ENCODE measurements at places on chromosomes 7 and 10.

- no peak for DNase-seq
Measured at GRCh38 chr10:122172361-122173008, 98.6 kb upstream of the BTBD16 start.

GRCh38 chr10:43317422-43317821, 50.6 kb upstream of the RASGEF1A start:
- DNase-seq: no peak

DNA sequence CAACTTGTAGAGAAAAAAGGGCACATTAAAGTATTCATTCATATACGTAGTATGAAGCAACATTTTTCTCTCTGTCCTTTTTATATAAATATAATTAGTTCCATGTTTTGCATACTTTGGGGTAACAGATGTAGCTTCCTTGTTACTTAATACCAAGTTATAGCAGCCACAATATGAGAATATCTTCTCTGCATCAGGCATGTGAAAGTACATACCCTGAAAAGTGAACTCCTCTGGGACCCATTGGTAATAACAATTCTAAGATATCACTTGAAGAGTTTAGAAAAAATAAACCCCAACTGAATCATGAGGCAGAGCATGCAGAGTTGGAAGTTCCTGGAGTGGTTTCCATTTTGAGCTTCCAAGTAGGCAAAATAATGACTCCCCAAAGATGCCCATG, 2.4 kb upstream of the CRPPA start:
- DNase-seq: no peak

DNA sequence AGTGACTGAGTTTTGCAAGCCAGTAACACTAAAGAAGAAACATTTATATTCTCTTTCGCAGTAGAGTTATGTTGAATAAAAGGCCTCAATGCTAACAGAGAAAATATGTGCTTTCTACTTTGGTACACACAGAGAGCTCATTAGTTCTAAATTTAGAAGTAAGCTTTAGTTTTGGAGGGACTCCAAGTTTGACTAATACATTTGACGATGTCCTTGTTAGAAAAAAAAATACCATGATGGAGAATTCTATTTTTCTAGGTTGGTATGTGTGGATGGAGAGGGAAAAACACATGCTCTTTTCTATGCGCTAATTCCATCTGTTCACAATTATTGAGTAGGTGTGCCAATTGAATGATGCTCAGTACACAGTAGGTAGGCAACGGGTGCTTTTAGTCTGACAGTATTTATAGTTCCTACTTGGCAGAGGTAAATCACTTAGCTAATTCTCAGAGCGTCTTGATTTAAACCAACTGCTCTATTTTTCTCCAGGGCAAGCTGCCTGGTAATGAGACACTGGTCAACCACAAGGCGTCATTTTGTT, 327.2 kb upstream of the AKR1E2 start:
- no peak for DNase-seq

DNA sequence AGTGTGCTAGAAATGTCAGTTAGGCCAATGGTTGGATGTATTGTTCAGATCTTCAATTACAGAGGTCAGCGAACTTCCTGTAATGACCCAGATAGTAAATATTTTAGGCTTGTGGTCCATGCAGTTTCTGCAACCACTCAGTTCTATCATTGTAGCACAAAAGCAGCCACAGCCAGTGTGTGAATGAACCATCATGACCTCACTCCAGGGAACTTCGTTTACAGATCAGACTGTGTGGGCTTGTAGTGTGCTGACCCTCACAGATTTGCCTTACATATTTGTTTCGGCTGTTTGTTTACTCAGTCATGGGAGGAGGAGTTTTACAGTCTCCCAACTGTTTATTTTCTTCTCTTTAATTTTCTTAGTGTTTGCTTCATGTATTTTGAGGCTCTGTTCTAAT, 55.4 kb downstream of the LANCL2 start:
- DNase-seq: no peak

DNA sequence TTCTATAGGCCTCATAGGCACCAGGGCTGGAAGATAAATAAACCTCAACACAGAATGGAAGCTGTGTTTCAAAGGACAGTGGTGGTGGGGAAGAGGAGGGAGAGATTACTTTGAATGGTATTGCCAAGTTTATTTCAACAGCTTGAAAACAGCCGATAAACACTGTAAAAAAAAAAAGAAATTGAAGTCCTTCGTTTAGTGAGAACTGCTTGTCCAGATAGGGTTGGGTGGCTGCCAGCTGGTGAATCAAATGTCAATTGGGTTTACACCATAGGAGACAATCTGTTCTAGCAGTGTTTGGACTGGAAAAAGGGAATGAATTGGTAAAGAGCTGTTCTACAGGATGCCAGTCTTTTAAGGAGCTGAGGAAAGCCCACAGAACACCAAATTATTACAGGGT, 254.8 kb downstream of the PHF14 start:
- DNase-seq: no peak

DNA sequence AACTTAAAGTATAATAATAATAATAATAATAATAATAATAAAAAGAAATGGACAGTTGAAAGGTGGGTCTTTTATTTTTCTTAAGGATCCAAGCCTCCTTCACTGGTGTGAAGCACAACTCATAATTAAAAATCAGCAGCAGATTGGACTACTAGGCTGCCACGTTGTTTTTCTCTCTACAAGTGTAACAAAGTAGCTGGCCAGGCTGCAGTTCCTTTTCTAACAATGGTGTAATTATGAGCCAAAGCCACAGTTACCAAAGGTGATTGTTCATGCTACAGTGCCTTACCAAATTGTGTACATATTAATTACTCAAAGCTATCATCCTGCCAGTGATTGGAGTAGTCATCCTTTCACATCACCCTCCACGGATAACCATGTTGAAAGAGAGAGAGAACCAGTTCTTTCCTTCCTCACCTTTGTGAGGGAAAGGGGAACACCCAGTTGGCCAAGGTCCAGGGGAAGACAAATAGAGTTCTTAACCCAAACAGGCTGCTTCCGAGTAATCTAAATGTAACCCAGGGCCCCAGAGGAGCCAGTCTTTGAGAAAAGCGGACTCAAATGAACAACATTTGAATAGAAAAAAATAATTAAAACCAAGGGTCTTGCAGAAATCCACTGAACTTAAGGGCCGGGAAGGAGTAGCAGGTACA, 86.3 kb upstream of the NPS start:
- no peak for DNase-seq

DNA sequence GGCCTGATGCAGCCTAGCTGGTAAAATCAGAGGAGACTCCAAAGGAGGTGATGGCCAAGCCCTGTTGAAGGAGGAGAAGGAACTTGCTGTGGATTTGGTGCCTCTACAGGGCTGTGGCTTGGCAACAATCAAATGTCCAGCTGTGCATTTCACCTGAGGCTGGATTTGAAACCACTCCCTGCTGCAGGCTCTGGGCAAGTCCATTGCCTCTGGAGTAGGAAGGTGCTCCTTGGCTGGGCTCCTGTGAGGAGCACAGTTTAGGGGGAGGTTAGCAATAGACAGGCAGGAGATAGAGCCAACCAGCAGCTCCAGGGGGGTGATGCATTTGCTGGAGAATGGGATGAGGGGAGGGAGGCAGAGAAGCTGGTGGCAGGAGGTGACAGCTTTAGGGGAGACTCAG, 26.5 kb downstream of the CDH23 start:
- DNase-seq: no peak

GRCh38 chr7:49850921-49851613, 77.6 kb downstream of the VWC2 start:
- DNase-seq: no peak

DNA sequence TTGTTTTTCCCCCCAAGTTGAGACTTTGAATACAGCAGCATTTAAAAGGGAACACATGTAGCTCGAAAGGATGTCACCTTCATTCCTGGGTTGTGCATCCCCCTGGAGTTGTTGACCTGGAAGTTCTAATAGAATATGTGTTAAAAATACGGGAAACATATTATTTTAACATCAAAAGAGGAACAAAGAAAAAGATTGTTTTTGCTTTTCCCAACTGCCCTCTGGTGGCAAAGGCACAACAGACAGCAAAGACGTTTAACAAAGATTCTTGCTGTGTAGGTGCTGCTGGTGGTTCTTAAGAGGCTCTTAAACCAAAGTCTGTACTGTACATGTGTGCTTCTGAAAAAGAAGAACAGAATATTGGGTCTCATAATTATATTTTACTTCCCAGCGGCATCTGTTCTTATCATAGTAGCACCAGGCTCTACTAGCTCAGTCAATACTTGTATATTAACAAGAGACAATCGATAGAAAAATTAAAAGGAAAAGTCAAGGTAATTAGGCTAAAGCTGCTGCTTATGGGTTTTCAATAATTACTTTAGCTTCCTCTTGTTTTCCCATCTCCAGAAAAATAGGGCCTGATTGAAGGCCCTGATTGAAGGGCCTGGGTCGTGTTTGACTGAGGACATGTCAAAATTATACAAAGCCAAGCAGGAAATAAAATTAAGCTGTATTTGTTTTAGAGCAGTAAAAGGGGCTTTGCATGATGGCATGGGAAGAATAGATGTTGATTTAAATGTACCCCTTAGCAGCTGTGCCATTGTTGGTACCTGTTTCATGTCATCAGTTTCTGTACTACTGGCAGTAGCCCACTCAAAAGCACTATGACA, 384.2 kb upstream of the LRGUK start:
- DNase-seq: no peak

- DNase-seq: no peak
Measured at GRCh38 chr10:70694418-70695141, 22.3 kb downstream of the ADAMTS14 start.

DNA sequence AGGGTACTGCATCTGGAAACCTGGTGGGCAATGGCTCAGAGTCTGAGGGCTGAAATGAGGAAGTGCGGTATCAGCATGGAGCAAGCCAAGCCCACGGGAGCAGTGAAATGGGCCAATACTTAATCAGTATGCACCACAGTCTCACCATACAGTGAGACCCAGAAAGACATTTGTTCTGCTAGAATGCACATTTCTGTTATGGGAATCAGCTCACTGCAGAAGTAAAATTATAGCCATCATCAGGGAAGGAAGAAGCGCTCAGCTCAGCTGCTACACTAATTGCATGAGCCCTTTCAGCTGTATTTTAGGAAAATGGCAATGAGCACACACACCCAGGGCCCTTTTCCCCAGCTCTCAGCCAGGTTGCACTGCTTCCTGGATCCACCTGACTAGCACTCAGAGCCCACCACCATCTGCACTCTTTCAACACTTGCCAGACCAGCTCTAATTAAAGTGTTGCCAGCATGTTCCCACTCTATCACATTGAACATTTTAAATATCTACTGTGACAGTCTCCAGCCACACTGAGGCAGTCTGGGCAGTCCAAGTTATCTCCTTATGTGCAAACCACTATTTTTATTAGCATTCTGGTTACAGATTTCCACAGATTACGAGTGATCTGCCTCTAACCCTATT, 44.2 kb upstream of the PIK3AP1 start:
- no peak for DNase-seq

- DNase-seq: no peak
Measured at GRCh38 chr10:122774231-122774630, 71.4 kb downstream of the CUZD1 start.

DNA sequence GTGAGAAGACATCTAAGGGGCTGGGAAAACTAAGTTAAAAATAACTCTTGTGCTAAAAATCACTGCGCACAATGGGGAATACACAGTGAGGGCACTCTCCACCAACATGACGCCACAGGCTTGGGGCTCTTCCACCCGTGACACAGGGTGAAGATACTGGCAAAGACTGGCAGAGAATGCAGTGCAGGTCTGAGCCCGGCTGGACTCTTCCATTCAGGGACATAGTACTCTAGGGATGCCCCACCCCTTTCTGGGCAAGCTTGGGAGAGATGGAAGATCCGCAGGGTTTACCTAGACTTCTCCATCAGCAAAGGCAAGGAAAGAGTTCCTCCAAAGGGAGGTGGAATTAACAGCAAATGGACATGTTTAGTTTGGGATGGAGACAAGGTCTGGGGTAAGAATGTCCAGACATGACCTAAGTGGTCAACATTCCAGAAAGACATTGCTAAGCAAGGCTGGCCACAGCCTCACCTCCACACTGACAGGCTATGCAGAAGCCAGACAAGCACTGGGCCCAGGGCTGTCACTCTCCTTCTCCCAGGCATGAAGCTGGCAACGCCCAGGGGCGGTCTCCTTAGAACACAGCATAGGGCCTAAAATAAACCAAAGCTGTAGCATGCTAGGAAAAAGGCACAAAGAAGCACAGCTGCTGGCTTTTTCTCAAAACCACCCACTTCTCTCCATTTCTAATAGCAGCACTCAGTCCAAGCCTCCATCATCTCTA, 28.1 kb downstream of the XPNPEP1 start:
- DNase-seq: no peak

GRCh38 chr10:100579261-100580090, 43.7 kb downstream of the HIF1AN start:
- DNase-seq: no peak

GRCh38 chr7:80634505-80634904, 3.9 kb upstream of the CD36 start:
- DNase-seq: no peak

GRCh38 chr10:92965314-92965713, 95.3 kb upstream of the CYP26C1 start:
- no peak for DNase-seq

GRCh38 chr7:106413446-106413845, 128.7 kb upstream of the NAMPT start:
- DNase-seq: no peak

GRCh38 chr10:93180482-93180931, 106.8 kb downstream of the CYP26A1 start:
- DNase-seq: no peak
